Transverse colon (tissue), 4 donors: ENCODE measurements at places on chromosomes 2 and 18. TPM values are rescaled to one million over a fixed set of nuclear protein-coding genes. Genes with fewer than 3 reads are reported as not detected.

DNA sequence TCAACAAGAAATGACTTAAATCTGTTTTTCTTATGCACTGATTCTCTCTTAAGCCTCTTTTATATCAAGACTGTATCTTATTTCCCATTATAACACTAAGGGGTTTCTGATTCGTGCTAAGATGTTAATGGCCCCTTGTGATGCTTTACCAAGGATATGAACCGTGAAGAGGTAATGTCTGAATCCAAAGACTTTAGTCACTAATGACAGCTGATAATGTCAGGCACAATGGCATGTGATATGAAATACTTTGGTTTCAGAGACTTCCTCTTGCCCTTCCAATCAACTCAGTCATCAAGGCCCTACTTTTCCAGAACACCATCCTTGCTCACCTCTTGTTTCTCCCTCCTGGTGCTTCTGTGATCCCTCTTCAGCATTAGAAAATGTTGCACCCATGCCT, 262.8 kb downstream of the KCNE4 start:
- H3K4me1 ChIP-seq, result no peaks in the 10 kb centered on the region
- no peak overlapping the region for H3K27ac ChIP-seq
- no peak for DNase-seq
- no peaks in the 10 kb centered on the region for H3K36me3 ChIP-seq
- H3K27me3 ChIP-seq, result no peaks in the 10 kb centered on the region
- no peak overlapping the region for H3K4me3 ChIP-seq

DNA sequence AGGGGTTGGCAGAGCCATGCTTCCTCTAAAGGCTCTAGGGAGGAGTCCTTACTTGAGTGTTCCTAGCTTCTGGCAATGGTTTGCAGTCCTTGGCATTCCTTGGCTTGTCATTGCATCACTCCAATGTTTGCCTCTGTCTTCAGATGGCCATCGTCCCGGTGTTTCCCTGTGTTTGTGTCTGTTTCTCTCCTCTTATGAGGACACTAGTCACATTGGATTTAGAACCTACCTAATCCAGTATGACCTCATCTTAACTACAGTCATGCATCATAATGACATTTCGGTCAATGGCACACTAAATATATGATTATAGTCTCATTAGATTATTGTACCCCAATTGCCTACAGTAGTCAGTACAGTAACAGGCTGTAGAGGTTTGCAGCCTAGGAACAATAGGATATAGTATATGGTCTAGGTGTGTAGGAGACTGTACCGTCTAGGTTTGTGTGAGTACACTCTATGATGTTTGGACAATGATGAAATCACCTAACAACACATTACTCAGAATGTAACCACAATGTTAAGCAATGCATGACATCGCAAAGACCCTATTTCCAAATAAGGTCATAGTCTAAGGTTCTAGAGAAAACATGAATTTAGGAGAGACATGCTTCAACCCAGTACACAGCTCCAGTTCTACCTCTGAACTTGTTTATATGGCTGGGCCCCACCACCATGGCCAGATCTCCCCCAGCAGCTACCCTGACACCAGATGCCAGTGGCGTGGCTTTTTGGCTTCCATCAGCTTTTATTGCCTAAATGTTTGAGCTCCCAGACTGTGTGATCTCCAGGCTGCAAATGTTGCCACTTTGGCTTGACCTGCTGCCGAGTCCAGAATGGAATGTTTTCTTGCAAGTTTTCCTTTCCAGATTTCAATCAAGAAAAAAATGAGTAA, 22.1 kb downstream of the SRD5A2 start:
- no peaks in the 10 kb centered on the region for H3K27me3 ChIP-seq
- no peaks in the 10 kb centered on the region for H3K36me3 ChIP-seq
- DNase-seq, result no peak
- no peak overlapping the region for H3K4me3 ChIP-seq

DNA sequence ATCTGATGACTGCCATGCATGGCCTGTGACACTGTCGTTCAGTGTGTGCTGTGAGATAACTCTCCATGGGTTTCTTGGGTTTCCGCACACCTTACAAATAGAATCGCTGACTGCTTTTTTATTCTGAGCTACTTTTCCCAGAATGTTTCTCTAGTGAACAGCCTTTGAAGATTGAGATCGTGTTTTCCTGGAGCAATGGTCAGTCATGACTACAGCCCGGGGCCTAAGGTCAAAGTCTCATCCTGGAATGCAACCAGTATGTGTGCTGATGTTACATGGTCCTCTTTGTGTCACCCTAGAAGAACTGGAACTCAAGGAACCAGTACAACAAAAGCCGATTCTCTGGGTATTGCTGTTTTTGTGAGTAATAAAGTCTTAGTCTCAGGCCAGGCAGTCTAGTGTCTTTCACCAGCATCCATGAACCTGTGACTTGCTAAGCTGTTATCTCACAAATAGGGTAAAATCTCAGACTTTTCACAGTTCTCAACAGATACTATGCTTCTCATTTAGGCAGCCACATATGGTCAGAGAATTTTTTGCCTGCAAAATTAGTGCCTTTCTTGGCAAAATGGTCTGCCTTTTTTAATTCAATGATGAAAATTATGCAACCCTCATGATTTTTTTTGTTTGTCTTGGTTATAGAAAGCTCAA, 124.9 kb upstream of the PIEZO2 start:
- H3K27ac ChIP-seq, result no peak overlapping the region
- no peak for DNase-seq
- no peaks in the 10 kb centered on the region for H3K4me1 ChIP-seq
- no peaks in the 10 kb centered on the region for H3K36me3 ChIP-seq

GRCh38 chr18:27838225-27838624, 338.7 kb downstream of the CDH2 start:
- H3K27ac ChIP-seq, result no peak overlapping the region
- no peaks in the 10 kb centered on the region for H3K36me3 ChIP-seq
- H3K27me3 ChIP-seq, result no peaks in the 10 kb centered on the region
- H3K4me3 ChIP-seq, result no peak overlapping the region
- no peak for DNase-seq
- H3K4me1 ChIP-seq, result no peaks in the 10 kb centered on the region

CD8B gene
- total RNA-seq, result not detected

GEN1 gene
- 66.3 TPM for total RNA-seq

DCDC2C gene
- total RNA-seq, result not detected
